ENCODE measurements at places on chromosomes 3 and 15.
A peak's percentile ranks its signal among the peaks of the same experiment; 100 is the strongest.

GRCh38 chr3:122305818-122306621 is 19.0 kb upstream of the CSTA start:
- no peak for DNase-seq

GRCh38 chr15:73632670-73633058 is 525 bp downstream of the NPTN start:
- DNase-seq = no peak

- no peak for DNase-seq
Observed at GRCh38 chr3:177676148-177676547, 478.9 kb upstream of the TBL1XR1 start.

GRCh38 chr3:157148196-157148889 is 11.6 kb downstream of the CCNL1 start:
- no peak for DNase-seq

DNA sequence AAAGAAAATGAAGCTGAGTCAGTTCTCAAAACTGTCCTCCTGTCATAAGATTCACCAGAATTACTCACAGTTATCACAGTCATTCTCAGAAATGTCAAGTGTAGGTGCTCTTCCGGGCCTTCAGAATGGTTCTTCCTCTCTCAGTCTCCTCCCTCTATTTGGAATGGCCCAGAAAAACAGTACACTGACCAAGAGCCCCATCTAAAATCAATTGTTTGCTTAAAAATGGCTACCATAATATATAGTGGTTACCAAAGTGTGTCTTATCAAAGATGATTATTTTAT is 99.8 kb downstream of the MECOM start:
- no peak for DNase-seq

GRCh38 chr15:66170042-66170441 is 83.5 kb downstream of the MEGF11 start:
- DNase-seq = no peak

- no peak for DNase-seq
Observed at GRCh38 chr3:149243540-149243939, 21.9 kb upstream of the CP start.

DNA sequence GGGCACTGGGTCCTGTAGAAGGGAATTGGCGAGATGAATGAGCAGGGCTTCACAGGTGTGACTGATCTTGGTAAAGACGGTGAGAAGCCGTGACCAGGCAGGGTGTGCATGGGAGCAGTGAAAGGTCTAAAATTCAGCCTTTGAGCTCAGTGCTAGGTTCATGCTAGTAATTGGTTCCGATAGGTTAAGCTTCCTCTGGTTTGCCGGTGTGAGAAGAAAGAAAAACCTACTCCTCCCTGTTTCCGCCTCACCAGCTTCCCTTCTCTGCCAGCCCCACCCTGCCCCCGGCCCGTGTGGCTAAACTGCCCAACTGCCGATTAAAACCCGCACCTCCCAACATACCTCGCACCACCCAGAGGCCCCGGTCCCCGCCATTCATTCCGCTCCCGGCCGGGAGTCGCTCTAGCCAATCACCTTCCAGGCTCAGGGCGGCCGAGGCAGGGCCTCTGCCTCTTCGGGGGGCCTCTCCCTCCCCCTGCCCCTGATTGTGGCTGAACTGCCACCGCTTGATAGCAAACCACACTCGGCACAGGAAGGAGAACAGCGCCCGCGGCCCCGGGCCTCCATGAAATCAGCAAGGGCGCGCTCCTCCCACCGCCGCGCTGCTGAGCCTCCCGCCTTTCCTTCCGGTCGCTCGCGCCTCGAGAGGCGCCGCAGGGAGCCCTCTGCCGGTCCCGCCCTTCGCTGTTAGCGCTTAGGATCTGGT is 7.3 kb upstream of the NRROS start:
- DNase-seq = peak; percentile 92

GRCh38 chr15:61640756-61641155 is 411.7 kb upstream of the RORA start:
- DNase-seq = no peak

GRCh38 chr3:10122724-10123123 is 7.2 kb downstream of the BRK1 start:
- no peak for DNase-seq

DNA sequence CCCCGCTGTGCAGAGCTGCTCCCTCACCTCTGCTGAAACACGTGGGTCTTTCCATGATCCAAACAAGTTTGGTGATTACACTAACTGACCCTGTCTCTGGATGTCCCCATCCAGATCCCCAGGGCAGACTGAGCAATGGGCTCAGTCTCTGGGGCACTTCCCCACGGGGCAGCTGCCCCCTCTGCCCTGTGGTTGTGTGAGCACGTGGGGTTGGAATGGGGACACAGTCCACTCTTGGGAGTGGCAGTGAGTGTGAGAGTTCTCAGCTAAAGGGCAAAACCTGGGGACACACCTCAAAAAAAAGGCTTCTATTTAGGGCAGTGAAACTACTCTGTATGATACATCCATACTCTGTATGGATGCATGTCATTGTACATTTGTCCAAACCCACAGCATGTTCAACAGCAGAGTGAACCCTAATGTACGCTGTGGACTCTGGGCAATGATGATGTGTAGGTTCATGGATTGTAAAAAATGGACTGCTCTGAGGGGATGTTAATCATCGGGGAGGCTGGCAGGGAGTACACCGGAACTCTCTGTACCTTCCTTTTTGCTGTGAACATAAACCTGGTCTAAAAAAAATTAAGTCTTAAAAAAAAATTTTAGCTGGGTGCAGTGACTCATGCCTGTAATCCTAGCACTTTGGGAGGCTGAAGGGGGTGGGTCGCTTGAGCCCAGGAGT is 49.9 kb upstream of the BLM start:
- no peak for DNase-seq

GRCh38 chr15:101059381-101060341 is 140.5 kb downstream of the LRRK1 start:
- DNase-seq = no peak

- no peak for DNase-seq
Observed at GRCh38 chr15:42632105-42632675, 56.8 kb downstream of the STARD9 start.

DNA sequence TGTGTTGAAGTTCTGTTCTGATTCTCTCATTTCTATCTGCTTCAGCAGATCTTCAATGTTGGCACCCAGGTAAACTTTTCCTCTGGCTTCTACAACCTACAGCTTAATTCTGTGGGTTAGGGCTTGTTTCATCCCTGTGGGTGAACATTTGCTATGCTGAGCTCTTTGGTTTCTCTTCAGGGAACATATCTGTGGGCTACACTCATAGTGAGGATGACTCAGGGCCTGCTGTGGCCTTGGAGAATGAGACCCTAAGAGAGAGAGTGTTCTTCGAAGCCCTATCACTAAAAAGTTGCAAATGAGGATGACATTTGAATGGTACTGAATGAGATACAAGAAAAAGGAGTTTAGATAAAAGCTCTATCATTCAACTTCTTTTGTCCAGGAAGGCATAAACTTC is 346.2 kb upstream of the CBLB start:
- DNase-seq = no peak

GRCh38 chr3:119738741-119739140 is 35.9 kb downstream of the CFAP91 start:
- DNase-seq = no peak

GRCh38 chr3:16113704-16114103 is 60.8 kb upstream of the GALNT15 start:
- peak; percentile 21 for DNase-seq

GRCh38 chr3:36991923-36992805 is 767 bp downstream of the EPM2AIP1 start:
- DNase-seq = peak; percentile 22

DNA sequence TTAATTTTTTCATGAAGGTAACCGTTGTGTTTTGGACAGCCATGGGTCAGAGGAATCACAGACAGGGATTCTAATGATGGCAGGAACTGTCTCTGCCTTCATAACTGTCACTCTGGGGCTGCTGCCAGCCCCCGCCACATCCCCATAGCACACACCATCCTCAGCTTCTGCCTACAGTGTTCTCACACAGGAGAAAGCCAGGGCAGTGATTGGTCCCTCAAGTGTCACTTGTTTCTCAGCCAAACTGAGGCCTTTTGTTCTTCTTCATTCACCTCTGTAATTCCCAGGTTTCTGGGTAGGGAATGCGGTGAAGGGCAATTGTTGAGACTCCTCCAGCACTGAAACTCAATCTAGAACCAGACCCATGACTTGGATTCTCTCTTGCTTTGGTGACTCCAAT is 65.4 kb upstream of the C3orf80 start:
- DNase-seq = no peak

DNA sequence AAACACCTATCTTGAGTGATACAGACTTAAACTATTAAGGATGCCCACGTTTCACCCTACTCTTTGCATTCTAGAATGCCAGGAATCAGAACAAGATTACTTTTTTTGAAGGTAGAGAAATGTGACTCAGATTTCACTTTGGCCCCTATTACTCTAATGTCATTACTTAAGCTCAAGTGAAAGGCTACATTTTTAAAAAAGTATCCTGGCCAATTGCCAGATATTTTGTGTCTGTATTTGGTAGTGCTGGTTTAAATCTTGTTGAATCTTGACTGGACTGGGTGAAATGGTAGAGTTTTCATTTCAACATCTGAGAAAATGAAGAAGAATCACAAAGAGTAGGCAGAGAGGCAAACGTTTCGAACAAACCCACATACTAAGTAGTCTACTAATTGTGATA is 218.2 kb upstream of the UBE2E1 start:
- no peak for DNase-seq

GRCh38 chr3:47283591-47284364 is 1.0 kb downstream of the KLHL18 start:
- peak; percentile 41 for DNase-seq

GRCh38 chr3:111476701-111477100 is 65.3 kb upstream of the CD96 start:
- DNase-seq = no peak

DNA sequence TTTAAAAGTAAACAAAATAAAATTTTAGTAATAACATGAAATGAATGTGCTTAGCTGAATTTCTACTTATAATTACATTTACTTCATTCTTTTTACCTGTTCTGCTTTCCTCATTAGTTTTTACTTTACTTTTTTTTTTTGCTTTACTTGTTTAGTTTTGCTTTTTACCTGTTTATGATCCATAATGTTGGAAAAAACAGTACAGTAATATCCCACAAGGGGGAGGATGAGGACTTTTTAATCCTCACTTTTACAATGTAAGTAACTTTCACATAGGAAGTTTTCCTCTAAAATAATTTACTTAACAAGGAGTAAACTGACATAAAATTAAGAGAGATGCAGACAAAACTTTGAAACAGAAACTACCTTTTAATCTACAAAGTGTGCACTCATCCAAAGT is 268.7 kb downstream of the TBC1D5 start:
- peak; percentile 22 for DNase-seq

- no peak for DNase-seq
Observed at GRCh38 chr3:130341882-130342281, 3.6 kb upstream of the COL6A5 start.

- no peak for DNase-seq
Observed at GRCh38 chr3:129890125-129890524, 3.4 kb downstream of the TMCC1 start.

- DNase-seq = no peak
Observed at GRCh38 chr3:72728329-72728889, 119.8 kb downstream of the SHQ1 start.

DNA sequence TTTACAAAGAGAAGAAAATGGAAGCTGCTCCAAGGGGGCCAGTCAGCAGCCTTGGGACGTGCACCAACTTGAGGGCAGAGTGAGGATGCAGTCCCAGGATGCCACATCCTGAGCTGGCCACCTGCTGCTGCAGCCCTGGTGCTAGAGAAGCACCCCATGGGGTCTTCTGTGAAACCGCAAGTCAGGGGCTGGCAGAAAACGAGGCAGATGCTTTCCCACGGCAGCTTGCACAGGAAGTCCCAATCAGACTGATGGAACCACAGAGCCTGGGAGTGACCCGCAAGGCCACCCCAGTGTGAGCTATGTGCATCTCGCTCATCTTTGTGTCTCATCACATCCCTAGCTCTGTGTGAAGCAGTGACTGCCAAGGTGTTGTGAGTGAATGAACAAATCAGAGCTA is 76.5 kb downstream of the NUP210 start:
- no peak for DNase-seq

- no peak for DNase-seq
Observed at GRCh38 chr3:27629366-27629765, 92.8 kb downstream of the EOMES start.

DNA sequence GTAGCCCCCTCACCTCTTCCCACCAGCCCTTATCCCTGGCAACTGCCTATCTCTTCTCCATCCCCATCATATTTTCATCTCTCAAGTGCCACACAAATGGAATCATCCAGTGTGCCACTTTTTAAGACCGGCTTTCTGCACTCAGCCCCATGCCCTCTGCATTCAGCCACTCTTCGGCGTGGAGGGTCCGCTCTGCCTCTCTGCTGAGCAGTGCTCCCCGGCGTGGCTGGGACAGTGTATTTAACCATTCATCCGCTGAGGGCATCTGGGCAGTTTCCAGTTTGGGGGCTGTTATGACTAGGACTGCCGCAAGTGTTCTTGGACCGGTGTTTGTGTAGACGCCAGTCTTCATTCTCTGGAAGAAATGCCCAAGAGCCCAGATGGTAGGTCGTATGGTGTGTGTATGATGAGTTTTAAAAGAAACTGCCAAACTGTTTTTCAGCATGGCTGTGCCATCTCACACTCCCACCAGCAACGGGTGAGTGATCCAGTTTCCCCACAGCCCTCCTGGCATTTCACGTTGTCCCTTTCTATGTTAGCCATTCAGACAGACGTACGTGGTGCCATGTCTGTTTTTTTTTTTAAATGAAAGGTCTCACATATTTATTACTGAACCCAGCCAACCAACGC is 20.9 kb downstream of the IQSEC1 start:
- DNase-seq = no peak

GRCh38 chr15:55819397-55820034 is 76.6 kb upstream of the PRTG start:
- DNase-seq = no peak

DNA sequence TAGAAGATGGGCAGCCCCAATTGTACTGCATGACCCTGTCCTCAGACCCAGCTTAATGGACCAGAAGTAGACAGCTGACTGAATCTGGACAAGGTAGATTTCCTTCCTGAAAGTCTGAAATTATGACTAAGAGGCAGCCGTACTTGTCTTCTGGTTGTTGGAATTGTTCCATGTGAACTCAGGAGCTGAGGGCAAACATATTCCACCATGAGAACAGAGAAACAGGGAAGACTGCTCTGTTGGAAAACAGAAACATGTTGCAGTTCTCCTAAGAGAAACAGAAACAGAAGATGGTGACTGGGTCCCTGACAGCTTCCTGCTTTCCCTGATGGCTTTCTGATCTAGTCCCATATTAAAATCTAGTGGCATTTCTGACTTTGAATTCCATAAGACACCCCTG is 24.1 kb downstream of the POPDC2 start:
- DNase-seq = no peak

- no peak for DNase-seq
Observed at GRCh38 chr15:89226359-89227221, 5.2 kb upstream of the RLBP1 start.

- no peak for DNase-seq
Observed at GRCh38 chr3:69199942-69200341, 77.5 kb upstream of the LMOD3 start.

- no peak for DNase-seq
Observed at GRCh38 chr3:123871946-123872345, 12.2 kb downstream of the MYLK start.

- DNase-seq = no peak
Observed at GRCh38 chr15:39787479-39787878, 4.8 kb upstream of the FSIP1 start.

Measured in GM03348 (cell line).